ENCODE measurements at places on chromosomes 4 and X. TPM values are rescaled to one million over a fixed set of nuclear protein-coding genes. Genes with fewer than 3 reads are reported as not detected.

Gene GRSF1
- total RNA-seq: 100 TPM

Gene C4orf17
- not detected for total RNA-seq

Gene VEGFC
- total RNA-seq: 80.3 TPM

Gene SUPT20HL1
- total RNA-seq: not detected

Gene SHISA3
- not detected for total RNA-seq

Gene HSFX3
- total RNA-seq: not detected

Gene MAML3
- total RNA-seq: 0.61 TPM

Gene ADGRA3
- total RNA-seq: 47.6 TPM

Gene SOWAHB
- 0.03 TPM for total RNA-seq

Gene OTC
- not detected for total RNA-seq

Gene WDR17
- total RNA-seq: 1.3 TPM

Gene CYBB
- 0.03 TPM for total RNA-seq

Gene ERAS
- total RNA-seq: not detected

Gene SSX2
- not detected for total RNA-seq

Gene TRAPPC11
- 22.2 TPM for total RNA-seq

GRCh38 chr4:67207941-67208441 is 337.3 kb downstream of the CENPC start:
- DNase-seq: peak; percentile 60

- DNase-seq: peak; percentile 44
Observed at GRCh38 chr4:108433832-108434231, 186.5 kb upstream of the RPL34 start.

DNA sequence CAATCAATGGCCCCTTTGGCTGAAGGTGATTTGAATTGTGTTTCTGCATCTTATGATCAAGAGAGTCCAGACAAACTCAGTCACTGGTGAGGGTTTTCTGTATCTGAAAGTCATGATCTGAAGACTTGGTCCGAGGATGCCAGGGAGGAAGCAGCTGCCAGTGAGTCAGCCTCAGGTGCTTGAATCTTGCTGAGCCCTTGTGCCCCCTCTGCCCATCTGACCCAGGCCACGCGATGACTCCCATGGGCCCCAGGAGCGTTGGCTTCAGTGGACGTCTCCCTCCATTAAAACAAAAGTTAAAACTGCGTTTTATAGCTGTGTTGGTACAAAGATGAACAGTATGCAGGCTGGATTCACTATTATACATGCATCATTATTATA is 62.0 kb downstream of the HTRA3 start:
- DNase-seq: no peak

GRCh38 chr4:146059865-146060264 is 115.7 kb upstream of the LSM6 start:
- no peak for DNase-seq

- DNase-seq: no peak
Observed at GRCh38 chr4:3808597-3808996, 42.4 kb downstream of the ADRA2C start.

GRCh38 chrX:107750263-107750662 is 25.3 kb downstream of the TSC22D3 start:
- no peak for DNase-seq

GRCh38 chr4:81827577-81828202 is 356.0 kb upstream of the RASGEF1B start:
- DNase-seq: no peak

DNA sequence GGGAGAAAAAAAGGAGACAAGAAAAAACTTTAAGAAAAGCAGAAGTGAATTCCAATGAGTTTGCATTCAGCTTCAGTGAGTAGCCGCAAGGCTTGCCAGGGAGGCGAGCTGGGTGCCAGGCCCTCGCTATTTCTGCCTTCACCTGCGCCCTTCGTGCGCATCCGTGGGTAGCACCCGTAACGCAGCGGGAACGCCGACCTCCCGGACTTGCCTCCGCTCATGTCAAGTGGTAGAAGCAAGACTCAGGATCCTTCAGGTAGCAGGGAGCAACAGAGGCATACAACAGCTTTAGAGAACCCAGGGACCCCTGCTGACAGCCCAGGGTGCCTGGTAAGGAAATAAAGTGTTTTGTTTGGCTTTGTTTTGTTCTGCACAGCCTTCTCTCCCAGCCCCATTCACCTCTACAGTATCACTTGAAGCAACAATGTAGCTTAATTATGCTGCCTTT is 140.0 kb upstream of the BCOR start:
- no peak for DNase-seq

DNA sequence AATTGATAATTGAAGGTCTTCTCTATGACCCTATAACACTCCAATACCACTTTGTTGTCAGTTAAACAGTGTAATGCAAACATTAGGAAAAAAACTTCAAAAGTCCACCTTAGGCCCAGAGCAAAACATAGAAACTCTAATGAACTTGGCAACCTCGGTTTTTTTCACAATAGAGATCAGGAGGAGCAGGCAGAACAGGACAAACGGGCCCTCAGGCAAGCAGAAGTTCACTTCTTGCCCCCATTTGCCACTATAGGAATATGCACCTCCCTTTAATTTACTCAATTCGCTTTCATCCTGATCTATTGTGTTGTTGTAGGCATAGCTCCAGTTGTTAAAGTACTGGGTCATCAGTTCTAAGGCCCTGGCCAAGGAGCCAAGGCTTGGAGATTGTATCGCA is 18.2 kb downstream of the ACOX3 start:
- no peak for DNase-seq

DNA sequence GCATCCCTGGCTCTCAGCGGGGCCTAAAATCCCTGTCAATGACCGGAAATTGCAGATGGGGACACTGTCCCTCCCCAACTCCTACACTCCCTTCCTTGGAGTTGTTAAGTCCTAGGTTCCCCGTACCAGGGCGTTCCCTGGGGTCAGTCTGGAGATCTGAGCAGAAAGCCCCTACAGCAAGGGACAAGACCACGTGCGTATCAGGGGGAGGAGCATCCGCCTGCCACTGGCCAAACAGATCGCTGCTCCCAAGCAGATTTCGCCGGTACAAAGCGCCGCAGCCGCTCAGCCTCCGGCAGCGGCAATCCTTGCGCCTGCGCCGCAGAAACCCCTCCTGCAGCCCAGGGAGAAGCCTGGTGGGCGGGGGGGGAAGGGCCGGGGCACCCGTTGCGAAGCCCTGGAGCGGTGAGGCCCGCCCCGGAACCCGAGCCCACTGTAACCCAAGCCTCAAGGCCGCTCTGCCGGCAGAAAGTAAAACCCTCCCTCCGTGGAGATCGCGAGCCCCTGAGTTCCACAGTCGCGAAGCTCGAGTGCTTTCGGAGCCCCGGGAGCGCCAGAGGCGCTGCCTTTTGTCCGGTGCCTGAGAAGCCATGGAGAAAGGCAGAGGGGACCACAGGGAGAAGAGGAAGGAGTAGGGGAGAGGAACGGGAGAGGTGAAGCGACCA is 2.7 kb downstream of the CRMP1 start:
- no peak for DNase-seq

GRCh38 chrX:107730991-107731766 is 44.4 kb downstream of the TSC22D3 start:
- DNase-seq: no peak

GRCh38 chr4:171186700-171187099 is 626.5 kb upstream of the GALNTL6 start:
- no peak for DNase-seq

- no peak for DNase-seq
Observed at GRCh38 chr4:23929248-23929647, 39.4 kb upstream of the PPARGC1A start.

- no peak for DNase-seq
Observed at GRCh38 chr4:101818362-101818761, 27.8 kb downstream of the BANK1 start.

DNA sequence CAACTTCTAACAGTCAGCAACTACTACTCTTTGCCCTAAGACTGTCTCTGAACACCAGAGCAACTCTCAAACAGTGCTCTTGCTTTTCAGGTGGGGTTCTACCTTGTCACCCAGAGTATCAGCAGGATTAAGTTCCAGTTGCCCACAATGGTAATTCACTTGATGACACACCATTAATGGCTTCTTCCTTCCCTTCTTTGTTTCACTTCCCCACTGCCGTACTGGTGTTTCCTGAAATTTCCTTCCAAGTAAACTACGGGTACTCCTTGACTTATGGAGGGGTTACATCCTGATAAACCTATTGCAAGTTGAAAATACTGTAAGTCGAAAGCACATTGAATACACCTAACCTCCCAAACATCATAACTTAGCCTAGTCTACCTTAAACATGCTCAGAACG is 36.6 kb upstream of the PDK3 start:
- no peak for DNase-seq

GRCh38 chrX:6159468-6159867 is 69.2 kb downstream of the NLGN4X start:
- DNase-seq: no peak

DNA sequence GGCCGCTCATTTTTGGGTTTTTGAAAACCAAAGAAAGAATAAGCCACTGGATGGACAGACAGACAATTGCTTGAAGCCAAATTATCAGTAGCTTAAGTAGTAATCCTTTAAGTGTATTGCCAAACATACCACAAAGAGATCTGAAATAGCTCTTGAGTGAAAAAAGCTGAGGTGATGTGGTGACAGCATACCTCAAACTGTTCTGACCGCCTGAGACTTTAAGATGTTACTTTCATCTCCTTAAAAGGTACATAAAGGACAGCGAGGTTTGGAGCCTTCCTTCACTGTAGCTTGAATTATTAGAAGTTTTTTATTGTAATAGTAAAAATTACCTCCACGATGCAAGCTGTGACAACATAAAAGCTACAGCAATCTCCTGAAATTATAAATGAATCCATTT is 271.5 kb upstream of the FAM241A start:
- DNase-seq: no peak

- no peak for DNase-seq
Observed at GRCh38 chr4:128757712-128758111, 51.8 kb upstream of the JADE1 start.

DNA sequence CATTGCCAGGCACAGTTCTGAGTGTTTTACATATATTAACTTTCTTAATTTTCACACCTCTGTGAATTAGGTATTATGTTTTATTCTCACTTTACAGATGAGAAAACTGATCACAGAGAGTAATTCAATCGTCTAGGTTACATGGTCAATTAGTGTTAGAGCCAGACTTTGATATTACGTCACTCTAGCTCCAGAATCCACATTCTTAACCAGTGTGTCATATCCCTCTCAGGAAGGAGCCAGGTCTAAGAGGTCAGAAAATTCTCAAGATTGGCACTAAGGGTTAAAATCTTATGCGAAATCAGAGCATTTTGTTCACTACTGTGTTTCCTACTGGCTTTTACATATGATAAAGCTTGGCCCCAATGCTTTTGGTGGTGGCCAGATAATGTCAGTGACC is 7.4 kb downstream of the DMP1 start:
- DNase-seq: peak; percentile 51

DNA sequence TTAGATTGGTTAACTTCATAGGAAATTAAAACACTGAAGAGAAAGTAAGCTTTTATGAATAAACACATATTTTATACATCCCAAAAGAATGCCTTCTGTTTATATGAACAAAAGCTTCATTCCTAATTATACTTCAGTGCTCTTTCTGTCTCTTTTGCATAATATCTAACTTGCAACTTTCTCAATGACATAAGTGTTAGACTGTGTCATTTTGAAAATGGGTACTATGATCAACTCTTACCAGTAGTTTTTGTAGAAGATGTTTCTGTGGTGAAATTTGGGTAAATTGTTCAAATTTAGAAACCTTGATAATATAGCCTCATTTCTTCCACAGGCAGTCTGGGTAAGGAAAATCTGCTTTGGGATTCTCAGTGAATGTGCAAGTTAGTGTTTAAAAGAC is 991.4 kb downstream of the CCSER1 start:
- DNase-seq: no peak

DNA sequence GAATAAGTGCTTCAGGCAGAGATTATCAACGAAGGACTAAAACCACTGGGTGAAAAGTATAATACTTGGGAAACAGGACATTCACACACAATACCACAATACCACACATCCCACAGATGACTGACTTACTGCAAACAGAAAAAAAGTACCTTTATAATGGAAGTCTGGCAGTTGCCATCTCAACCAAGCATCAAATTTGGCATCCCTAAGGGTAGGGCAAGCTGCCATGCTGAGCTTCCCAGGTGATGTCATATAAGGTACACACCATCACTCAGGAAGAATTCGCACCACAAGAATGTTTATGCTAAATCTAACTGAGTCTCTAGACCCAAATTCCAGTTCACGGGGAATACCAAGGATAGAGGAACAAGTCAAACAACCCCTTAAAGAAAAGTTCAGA is 9.1 kb downstream of the QDPR start:
- DNase-seq: peak; percentile 92

- DNase-seq: no peak
Observed at GRCh38 chr4:16674082-16674481, 224.4 kb downstream of the LDB2 start.

GRCh38 chrX:45849261-45849862 is 648.7 kb upstream of the DIPK2B start:
- peak; percentile 73 for DNase-seq

GRCh38 chr4:33349376-33349775 is 2629.2 kb downstream of the PCDH7 start:
- DNase-seq: no peak

GRCh38 chrX:1449036-1449822 is 3.5 kb downstream of the ASMTL start:
- DNase-seq: no peak

DNA sequence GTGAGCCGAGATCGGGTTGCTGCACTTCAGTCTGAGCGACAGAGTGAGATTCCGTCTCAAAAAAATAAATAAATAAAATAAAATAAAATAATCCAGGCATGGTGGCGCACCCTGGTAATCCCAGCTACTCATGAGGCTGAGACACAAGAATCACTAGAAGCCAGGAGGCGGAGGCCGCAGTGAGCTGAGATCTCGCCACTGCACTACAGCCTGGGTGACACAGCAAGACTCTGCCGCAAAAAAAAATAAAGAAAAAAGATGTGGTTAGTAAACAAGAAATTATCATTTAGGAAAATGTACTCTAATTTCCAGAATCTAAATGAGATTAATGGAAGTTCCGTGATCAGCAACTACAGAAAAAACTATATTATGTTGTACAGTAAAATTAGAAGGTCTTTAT is 14.5 kb upstream of the LRBA start:
- DNase-seq: no peak

DNA sequence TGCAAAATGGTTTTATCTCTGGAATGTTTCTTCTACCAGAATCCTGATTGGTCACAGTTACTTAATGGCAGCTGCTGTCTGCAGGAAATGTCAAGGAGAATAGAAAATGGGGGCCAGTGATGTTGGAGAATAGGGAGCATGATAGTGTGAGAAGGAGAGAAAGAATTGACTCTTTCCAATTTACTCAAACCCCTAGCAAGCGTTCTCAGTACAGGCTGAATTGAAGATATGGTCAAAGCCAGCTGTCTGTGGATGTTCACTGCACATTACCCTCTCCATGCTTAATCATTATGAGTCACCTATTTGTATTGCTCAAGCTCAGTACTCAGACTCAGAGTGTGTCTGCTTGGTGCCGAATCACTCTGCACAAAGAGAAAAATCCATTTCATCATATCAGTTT is 57.8 kb upstream of the FAM47B start:
- DNase-seq: peak; percentile 53
